ENCODE measurements at places on chromosomes 4 and X.

- DNase-seq = no peak
Measured at GRCh38 chr4:139839403-139840031, 173.9 kb downstream of the MGST2 start.

DNA sequence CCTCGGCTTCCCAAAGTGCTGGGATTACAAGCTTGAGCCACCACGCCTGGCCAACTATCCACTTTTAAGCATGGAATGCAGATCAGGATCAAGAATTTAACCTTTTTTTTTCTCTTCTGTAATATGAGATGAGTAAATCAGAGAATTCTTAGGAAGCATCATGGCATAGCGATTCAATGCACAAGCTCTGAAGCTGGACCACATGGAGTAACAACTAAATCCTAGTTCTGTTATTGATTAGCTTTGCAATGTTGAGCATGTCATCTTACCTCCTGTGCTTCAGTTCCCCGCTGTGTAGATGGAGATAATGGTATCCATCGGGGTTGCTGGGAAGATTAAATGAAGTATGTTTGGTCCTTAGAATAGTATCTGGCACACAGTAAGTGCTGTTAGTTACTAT lies 1.9 kb upstream of the SNX25 start:
- DNase-seq = no peak

GRCh38 chrX:153731117-153731844 lies 6.6 kb downstream of the ABCD1 start:
- DNase-seq = no peak

DNA sequence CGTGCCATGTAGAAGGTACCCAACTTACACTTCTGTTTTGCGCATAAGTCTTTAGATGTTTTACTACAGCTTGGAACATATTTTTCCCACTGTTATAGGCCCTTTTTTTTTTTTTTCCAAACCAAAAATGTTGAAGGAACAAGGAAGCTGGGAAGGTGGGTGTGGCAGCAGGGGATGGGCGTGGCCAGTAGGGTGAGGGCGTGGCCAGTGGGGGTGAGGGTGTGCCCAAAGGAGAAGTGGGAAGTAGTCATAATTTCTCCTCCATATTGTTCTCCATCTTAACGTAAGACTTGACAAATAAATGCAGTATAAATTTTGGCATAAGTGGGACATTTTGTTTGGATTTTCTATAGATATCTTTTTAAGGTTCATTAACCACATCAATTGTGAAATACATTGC lies 30.4 kb downstream of the CLDN22 start:
- DNase-seq = no peak

DNA sequence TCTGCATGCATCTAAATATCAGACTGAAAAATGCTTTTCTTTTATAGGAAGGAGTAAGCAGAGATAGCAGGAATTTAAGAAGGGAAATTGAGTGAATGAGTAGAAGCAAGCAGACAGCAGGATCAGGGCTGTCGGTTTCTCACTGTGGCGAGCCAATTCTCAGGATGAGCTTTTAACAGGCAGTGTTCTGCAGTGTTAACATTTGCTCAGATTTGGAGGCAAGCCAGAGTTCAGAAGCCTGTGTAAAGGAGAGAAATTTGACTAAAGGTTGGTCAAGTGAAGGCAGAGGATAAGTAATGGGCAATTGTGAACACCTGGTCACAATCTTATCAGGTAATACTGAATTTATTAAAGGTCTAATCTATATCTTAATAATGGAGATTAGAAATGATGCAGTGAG lies 133.3 kb upstream of the MAGEB16 start:
- DNase-seq = no peak

- DNase-seq = no peak
Measured at GRCh38 chr4:166723532-166724140, 510.7 kb downstream of the SPOCK3 start.

Measured in brain microvascular endothelial cell (primary cell).